ENCODE measurements at places on chromosomes 7 and 10. TPM values are rescaled to one million over a fixed set of nuclear protein-coding genes. Genes with fewer than 3 reads are reported as not detected.
A peak's percentile ranks its signal among the peaks of the same experiment; 100 is the strongest.

The OPN1SW gene
- not detected for total RNA-seq

DNA sequence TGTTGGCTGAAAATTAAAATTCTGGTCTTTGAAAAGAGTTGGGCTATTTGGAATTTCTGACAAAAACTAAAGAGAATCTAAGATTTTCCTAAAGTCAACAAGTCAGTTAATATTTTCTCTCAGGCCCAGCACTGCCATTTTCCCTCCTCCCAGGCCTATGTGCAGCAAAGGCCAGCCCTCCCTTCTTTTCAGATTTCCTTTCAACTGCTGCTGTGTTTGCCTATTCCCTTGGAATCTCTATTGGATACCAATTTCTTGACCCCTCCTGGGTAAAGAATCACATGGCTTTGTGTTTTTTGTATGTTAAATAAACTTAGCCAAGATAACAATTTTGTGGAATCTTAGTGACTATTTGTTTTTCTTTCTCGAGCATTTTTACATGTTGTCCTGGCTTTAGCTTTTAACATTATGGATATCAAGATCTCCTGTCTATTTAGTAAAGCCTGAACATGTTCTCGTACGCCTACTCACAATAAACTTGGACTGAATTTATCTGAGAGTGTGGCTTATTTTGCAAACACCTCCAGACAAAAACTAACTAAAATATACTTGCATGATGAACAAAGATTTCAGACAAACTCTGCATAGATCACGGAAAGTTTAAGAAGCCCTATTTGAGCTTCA lies 19.9 kb downstream of the MACC1 start:
- H3K27ac ChIP-seq = peak overlapping the region; percentile 29
- no peak overlapping the region for H3K4me3 ChIP-seq
- peaks cover 23% of the 10 kb centered on the region for H3K4me1 ChIP-seq
- DNase-seq = no peak
- H3K27me3 ChIP-seq = no peaks in the 10 kb centered on the region

GRCh38 chr10:74823791-74824183 lies 2.6 kb upstream of the KAT6B start:
- no peak overlapping the region for H3K27ac ChIP-seq
- H3K4me3 ChIP-seq = no peak overlapping the region
- no peaks in the 10 kb centered on the region for H3K27me3 ChIP-seq
- H3K36me3 ChIP-seq = no peaks in the 10 kb centered on the region
- H3K4me1 ChIP-seq = peaks cover 49% of the 10 kb centered on the region

The AKR1C8 gene
- not detected for total RNA-seq

The HECW1 gene
- 0.65 TPM for total RNA-seq

DNA sequence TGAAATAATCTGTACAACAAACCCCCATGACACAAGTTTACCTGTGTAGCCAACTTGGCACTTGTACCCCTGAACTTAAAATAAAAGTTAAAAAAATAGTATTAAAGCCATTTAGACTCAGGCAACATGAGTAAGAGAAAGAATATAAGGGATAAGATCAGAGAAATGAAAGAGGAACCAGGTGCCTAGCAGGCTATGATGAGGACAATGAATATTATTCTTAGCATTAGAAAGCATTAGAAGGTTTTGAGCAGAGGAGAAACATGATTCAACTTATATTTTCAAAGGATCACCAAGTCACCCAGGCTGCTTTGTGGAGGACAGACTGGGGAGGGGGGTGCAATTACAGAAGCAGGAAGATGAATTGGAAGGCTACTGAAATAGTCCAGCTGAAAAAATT lies 48.1 kb upstream of the TES start:
- H3K27me3 ChIP-seq = no peaks in the 10 kb centered on the region
- no peak for DNase-seq
- H3K36me3 ChIP-seq = no peaks in the 10 kb centered on the region
- peaks cover 16% of the 10 kb centered on the region for H3K4me1 ChIP-seq

DNA sequence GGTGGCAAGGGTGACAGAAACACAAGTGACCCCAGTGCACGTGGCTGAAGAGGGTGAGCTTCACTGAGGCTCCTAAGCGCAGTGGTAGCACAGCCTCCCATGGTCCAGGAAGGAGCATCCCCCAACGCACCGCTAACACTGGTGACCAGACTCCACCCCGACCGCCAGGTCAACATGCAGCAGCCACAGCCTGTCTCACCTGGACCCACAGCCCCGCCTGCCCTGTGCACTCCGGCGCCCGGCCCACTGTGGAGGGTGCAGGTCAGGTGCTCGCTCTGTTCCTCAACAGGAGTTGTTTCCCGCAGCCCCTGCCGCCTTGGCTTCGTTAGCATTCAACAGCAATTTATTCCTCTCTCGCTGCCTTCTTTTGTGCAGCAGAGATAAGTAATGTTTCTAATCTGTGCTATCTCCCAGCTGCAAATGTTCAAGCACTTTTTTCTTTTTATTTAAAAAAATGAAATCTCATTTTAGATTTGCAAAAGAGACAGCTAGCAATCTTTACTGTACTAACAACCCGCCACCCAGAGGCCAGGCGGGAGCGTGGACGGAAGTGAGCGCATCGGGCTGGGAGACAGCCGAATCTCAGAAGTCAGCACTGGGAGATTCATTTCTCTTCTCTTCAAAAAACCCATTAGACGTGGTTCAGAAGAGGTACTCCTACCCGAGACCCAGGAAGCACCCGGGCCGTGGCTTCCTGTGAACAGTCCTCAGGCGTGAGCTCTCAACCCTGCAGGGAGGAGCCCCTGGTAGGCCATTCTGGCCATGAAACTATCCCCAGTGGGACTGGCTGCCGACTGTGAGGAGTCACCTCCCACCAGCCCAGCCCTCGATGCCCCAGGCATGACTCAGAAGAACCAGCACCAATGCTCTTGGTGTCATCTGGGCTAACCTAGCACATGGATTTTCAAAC lies 133.4 kb downstream of the MAD1L1 start:
- H3K27me3 ChIP-seq = no peaks in the 10 kb centered on the region
- no peak for DNase-seq
- peaks cover 17% of the 10 kb centered on the region for H3K4me1 ChIP-seq
- no peak overlapping the region for H3K27ac ChIP-seq

The C7orf57 gene
- not detected for total RNA-seq

DNA sequence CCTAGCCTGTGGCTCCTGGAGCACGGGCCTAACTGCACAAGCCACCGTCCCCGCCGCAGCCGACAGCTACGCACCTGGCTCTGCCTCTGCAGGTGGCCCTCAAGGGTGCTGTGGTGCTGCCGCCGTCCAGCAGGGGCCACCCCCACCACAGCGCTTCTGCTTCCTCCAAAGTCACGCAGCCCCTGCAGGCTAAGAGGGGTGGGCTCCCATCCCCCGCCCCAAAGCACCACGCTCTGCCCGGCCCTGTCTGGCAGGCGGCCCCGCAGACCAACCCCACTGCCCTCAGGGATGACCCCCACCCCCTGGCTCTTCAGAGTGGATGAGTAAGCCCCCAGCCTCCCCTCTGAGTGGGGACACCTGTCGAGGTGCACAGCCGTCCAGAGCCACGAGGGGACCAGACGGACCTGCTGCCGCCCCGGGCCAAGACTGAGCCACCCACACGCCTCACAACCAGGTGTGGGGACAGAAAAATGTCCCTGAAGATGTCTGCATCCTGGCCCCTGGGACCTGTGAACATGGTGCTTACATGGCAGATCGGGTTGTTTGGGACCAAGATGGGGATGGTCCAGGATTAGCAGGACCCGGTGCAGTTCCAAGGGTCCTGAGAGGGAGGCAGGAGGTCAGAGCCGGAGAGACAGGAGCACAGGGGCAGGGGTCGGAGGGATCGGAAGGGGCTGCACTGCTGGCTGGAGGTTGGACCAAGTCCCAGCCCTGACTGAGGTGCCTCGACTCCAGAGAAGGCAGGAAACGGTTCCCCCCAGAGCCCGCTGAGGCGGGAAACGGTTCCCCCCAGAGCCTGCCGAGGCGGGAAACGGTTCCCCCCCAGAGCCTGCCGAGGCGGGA lies 9.0 kb upstream of the ADAP1 start:
- H3K4me3 ChIP-seq = no peak overlapping the region
- H3K27me3 ChIP-seq = no peaks in the 10 kb centered on the region
- peak; percentile 87 for DNase-seq
- peaks cover 29% of the 10 kb centered on the region for H3K4me1 ChIP-seq
- H3K27ac ChIP-seq = peak overlapping the region; percentile 32
- peaks cover 8% of the 10 kb centered on the region for H3K36me3 ChIP-seq

DNA sequence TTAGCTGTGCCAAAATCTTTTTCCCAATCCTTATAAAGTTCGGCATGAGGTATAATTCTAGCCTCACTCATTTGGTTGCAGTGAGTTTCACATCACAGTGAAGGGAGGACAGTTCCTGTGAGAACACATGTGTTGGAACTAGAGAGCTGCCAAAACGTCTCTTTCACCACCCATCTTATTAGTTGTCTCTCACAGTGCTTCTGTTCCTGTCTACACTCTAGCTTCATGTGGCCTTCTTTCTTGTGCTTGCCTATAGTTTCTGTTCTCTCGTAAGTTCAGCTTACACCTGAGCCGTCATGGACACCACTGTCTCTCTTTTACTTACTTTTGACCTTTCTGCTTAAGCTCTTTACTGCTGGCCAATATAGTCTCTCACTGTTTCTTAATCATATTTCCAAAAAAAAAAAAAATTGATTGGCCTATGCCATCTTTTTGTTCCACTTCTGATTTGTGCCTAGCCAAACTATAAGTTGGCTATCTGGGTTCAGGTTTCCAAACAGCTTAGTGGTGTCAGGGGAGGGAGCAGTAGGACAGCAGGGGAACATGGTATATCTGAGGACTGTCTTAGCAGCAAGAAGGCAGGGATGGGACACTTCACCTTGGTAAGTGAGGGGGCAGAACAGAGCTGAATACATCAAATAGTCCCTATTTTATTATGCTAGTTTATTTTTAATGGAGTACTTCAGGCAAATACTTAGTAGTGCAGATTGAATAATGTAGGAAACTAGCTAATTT lies 38.0 kb downstream of the ZNRF2 start:
- no peak overlapping the region for H3K4me3 ChIP-seq
- no peak for DNase-seq
- peaks cover 7% of the 10 kb centered on the region for H3K36me3 ChIP-seq
- no peak overlapping the region for H3K27ac ChIP-seq
- no peaks in the 10 kb centered on the region for H3K27me3 ChIP-seq

The ACTL6B gene
- total RNA-seq = not detected

The CHST15 gene
- total RNA-seq = 26.1 TPM

GRCh38 chr10:13924040-13924725 lies 337.4 kb downstream of the PRPF18 start:
- peaks cover 78% of the 10 kb centered on the region for H3K4me1 ChIP-seq
- no peak for DNase-seq
- peaks cover 1% of the 10 kb centered on the region for H3K36me3 ChIP-seq
- no peaks in the 10 kb centered on the region for H3K27me3 ChIP-seq
- H3K4me3 ChIP-seq = peak overlapping the region; percentile 31

- H3K27ac ChIP-seq = no peak overlapping the region
- H3K27me3 ChIP-seq = no peaks in the 10 kb centered on the region
- peaks cover 9% of the 10 kb centered on the region for H3K36me3 ChIP-seq
- no peak for DNase-seq
- no peak overlapping the region for H3K4me3 ChIP-seq
These were observed 131.1 kb downstream of the SEMA3C start for GRCh38 chr7:80787721-80788120.

- H3K4me1 ChIP-seq = no peaks in the 10 kb centered on the region
- no peaks in the 10 kb centered on the region for H3K36me3 ChIP-seq
- H3K27ac ChIP-seq = no peak overlapping the region
- no peak for DNase-seq
These were observed 281.7 kb downstream of the SORCS3 start for GRCh38 chr10:104922810-104923209.

GRCh38 chr10:788796-789748 lies 99.6 kb upstream of the DIP2C start:
- peaks cover 2% of the 10 kb centered on the region for H3K36me3 ChIP-seq
- DNase-seq = peak; percentile 90
- peak overlapping the region; percentile 74 for H3K4me3 ChIP-seq
- no peaks in the 10 kb centered on the region for H3K27me3 ChIP-seq
- H3K27ac ChIP-seq = peak overlapping the region; percentile 83
- H3K4me1 ChIP-seq = peaks cover 9% of the 10 kb centered on the region

DNA sequence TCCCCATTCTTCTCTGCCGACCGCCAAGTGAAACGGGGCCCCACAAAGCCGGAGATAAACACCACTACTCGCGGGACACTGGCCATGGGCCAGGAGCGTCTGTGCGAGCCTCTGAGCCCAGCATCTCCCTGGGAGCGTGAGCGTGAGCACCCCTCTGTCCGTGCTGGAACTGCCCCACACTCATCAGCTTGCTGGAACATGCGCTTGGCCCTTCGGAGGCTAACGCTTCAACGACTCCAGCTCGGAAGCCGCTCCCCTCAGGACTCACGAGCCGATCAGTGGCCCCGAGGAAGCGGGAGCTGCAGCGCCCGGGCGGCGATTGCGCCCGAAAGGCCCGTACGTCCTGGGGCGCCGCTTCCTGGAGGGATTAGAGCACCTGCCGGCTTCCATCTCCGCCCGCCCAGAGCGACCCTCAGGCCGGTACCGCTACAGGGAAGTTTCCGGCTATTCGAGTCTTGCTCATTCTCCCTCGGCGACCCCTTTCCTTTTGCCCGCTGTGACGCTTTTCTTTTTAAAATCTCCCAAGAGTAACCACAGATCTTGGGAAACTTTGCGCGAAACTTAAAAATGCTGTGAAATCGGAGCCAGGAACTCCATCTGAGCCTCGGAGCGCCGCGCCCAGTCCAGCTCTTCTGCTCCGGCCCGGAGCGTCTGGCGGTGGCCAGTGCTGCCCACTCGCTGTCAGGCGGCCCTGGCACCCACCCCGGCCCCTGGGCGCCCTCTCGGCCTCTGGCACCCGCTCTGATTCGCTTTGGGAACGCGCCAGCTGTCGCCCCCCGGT lies 1.0 kb downstream of the TLL2 start:
- DNase-seq = no peak
- peak overlapping the region; percentile 84 for H3K4me3 ChIP-seq
- peak overlapping the region; percentile 70 for H3K27ac ChIP-seq
- peaks cover 37% of the 10 kb centered on the region for H3K4me1 ChIP-seq
- no peaks in the 10 kb centered on the region for H3K36me3 ChIP-seq

The GNGT1 gene
- total RNA-seq = not detected

DNA sequence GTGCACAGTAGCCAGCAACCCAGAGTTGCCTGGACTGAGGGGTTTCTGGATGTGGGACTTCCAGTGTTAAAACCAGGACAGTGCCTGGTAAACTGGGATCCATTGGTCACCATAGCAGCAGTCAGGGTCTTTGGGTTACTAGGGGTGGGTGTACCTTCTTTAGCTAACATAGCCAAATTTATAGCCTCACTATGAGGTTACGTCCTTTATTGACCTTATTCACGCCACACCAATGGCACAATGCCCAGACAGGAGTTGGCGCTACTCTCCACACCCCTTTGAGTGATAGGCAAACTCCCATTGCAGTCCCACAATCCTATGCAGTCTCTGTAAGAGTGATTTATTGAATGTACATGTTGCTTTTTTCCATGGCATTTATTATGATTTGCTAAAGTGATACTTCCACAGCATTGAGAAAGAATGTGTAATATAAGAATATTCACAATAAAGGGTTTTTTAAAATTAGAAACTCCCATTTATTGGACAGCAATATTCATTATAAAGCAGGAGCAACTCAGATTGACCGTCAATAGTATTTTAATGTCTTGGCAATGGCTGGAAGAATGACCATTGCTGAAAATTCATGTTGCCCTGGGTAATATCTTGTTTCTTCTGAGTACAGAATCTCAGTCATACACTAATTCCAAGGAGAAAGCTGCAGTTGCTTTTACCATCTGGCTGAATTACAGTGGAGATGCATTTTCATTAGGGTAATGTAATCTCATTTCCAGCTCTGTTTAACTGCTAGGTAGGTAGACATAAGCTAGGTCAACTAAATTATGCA lies 26.1 kb downstream of the IFIT5 start:
- no peaks in the 10 kb centered on the region for H3K27me3 ChIP-seq
- no peaks in the 10 kb centered on the region for H3K4me1 ChIP-seq
- no peak for DNase-seq
- H3K4me3 ChIP-seq = no peak overlapping the region

GRCh38 chr10:75461672-75462649 lies 30.5 kb downstream of the LRMDA start:
- H3K27me3 ChIP-seq = peaks cover 17% of the 10 kb centered on the region
- H3K4me3 ChIP-seq = no peak overlapping the region
- no peaks in the 10 kb centered on the region for H3K4me1 ChIP-seq
- no peak overlapping the region for H3K27ac ChIP-seq
- H3K36me3 ChIP-seq = no peaks in the 10 kb centered on the region
- DNase-seq = no peak

All from chondrocyte (in vitro differentiated cells).